ENCODE measurements at places on chromosomes 3 and 15. TPM values are rescaled to one million over a fixed set of nuclear protein-coding genes. Genes with fewer than 3 reads are reported as not detected.

DNA sequence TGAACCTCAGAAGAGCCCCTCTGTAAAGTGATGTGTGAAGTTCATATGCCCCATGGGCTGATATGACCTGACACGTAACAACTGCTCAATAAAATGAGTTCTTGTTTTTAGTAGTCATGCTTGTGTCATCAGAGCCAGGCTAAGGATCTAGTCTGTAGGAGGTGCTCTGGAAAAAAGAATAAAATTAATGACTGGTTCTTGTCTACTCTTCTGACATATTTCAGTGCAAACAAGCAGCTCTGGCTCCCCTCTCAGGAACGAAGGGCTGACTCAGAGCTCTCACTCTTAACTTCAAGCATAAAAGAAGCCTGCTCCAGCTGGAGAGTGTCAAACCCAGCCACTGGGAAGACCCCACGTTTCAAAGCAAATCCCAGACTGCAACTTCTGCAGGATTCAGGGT, 77.0 kb downstream of the LRIG1 start:
- no peak for DNase-seq
- no peaks in the 10 kb centered on the region for H3K27me3 ChIP-seq
- no peak overlapping the region for H3K4me3 ChIP-seq
- H3K36me3 ChIP-seq: no peaks in the 10 kb centered on the region
- no peak overlapping the region for H3K27ac ChIP-seq

- H3K4me3 ChIP-seq: no peak overlapping the region
- no peaks in the 10 kb centered on the region for H3K4me1 ChIP-seq
- H3K27ac ChIP-seq: no peak overlapping the region
- no peaks in the 10 kb centered on the region for H3K27me3 ChIP-seq
- no peaks in the 10 kb centered on the region for H3K36me3 ChIP-seq
- no peak for DNase-seq
Observed at GRCh38 chr3:104040896-104041295, 1325.8 kb upstream of the ALCAM start.

WNT5A gene
- 0.54 TPM for total RNA-seq

DNA sequence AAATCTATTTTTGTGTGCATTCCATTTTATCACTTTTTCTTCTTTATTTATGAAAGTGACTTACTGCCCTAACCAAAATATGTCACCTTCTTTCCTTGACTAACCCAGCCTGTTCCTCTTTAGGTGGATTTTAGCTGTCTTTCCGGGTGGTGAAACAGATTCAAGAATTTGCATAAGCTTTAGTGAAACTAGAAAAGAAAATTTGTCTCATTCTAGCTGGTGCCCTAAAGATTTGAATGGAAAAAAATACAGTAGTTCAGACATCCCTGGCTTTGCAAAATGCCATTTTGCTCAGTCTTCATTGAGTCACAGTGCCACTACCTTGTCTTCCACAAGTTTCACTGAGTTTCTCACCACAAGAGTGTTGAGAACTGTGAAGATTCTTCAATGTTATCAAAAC, 28.2 kb upstream of the CCDC50 start:
- H3K36me3 ChIP-seq: no peaks in the 10 kb centered on the region
- no peak for DNase-seq
- H3K27me3 ChIP-seq: no peaks in the 10 kb centered on the region
- no peaks in the 10 kb centered on the region for H3K4me1 ChIP-seq
- H3K4me3 ChIP-seq: no peak overlapping the region

GRCh38 chr3:2847062-2847841, 262.9 kb downstream of the IL5RA start:
- DNase-seq: no peak
- no peaks in the 10 kb centered on the region for H3K4me1 ChIP-seq
- no peaks in the 10 kb centered on the region for H3K27me3 ChIP-seq
- no peaks in the 10 kb centered on the region for H3K36me3 ChIP-seq
- H3K27ac ChIP-seq: no peak overlapping the region

DNA sequence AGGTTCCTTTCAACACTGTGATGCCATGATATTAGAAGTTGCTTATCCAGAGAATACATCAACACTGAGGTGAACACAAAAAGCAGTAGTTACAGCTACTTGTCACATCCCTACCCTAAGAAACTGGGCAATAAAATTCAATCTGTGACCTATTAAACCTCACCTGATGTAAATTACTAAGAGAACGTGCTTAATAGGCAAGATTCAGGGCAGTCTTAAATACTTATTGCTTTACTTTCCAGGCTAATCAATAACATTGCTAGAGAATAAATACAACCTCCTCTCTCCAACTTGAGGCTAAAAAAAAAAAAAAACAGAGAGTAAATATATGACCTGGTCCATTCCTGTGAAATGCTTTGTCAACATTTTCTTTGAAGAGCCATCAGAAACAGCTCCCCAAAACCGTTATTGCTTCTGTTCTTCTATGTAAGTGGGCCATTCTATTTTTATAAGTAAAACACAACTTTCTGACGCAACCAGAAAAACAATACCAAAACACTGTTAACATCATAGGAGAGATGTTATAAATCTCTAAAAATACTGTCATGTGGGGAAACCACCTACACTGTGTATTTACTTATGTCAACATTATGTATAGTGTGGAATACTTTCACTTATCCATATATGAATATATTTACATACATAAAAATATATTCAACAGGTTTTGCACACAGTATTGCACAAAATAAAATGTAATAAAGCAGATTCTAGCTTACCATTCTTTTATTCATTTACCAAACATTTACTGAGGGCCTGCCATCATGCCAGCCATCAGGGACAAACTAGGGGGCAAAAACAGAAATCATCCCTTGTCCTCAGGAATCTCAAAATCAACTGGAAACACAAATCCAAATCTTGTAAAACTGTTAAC, 2.7 kb downstream of the NKIRAS1 start:
- H3K27ac ChIP-seq: peak overlapping the region; percentile 12
- H3K4me1 ChIP-seq: peaks cover 19% of the 10 kb centered on the region
- no peak overlapping the region for H3K4me3 ChIP-seq

GRCh38 chr3:37272741-37273140, 98.4 kb upstream of the LRRFIP2 start:
- no peaks in the 10 kb centered on the region for H3K4me1 ChIP-seq
- H3K4me3 ChIP-seq: no peak overlapping the region
- no peaks in the 10 kb centered on the region for H3K36me3 ChIP-seq
- H3K27me3 ChIP-seq: no peaks in the 10 kb centered on the region

TNK2 gene
- total RNA-seq: 72.3 TPM

DNA sequence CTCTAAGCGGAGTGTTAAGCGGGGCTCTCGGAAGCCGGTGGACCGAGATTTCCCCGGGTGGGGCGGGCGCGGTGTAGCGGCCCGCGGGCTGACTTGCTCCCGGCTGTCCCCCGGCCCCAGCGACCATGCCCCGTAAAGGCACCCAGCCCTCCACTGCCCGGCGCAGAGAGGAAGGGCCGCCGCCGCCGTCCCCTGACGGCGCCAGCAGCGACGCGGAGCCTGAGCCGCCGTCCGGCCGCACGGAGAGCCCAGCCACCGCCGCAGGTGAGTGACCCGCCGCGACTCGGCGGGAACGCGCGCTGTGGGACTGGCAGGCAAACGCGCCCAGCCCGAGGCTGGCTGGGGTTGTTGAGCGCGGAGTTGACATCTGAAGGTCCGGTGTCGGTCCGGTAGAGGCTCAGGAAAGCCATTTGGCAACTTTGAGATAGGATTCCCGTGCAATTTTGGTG, 1.3 kb downstream of the SMC4 start:
- H3K36me3 ChIP-seq: peaks cover 34% of the 10 kb centered on the region
- peak overlapping the region; percentile 99 for H3K4me3 ChIP-seq
- peaks cover 25% of the 10 kb centered on the region for H3K4me1 ChIP-seq
- no peak for DNase-seq
- H3K27ac ChIP-seq: peak overlapping the region; percentile 100
- H3K27me3 ChIP-seq: no peaks in the 10 kb centered on the region

ARID3B gene
- total RNA-seq: 12.7 TPM

ALPK3 gene
- 1.0 TPM for total RNA-seq

CCR1 gene
- not detected for total RNA-seq

DNA sequence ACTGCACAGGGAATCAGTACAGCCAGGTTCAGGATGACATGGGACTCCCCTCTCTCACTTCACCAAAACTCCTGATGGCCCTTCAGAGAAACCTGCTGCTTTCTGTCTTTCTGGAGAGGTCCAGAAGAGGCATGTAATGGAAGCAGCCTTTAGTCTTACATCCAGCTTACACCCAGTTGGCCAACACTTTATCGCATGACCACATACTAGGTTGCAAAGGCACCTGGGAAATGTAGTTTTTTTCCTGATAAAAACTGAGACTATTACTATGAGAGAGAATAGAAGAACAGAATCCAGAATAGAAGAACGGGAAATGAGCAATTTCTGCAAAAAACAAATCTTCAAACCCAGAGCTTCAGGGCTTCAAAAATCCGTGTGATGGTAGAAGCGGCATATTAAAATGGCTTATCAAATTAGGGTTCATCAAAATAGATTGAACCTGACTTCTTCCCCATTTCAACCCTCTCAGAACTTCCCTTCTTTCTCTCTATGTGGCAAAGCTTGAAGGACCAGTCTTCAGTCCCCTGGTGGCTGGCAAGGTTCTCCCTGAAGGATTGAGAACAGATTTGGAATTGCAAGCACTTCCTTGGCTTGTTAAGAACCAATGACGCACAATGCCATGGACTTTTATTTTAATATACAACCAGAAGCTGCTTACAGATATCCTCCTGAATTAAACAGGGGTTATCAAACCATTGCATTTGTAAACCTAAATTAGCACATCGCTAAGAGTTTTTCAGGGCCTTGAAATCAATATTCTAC, 34.4 kb downstream of the CORO2B start:
- no peak overlapping the region for H3K27ac ChIP-seq
- no peak for DNase-seq
- no peaks in the 10 kb centered on the region for H3K4me1 ChIP-seq
- no peaks in the 10 kb centered on the region for H3K36me3 ChIP-seq
- H3K27me3 ChIP-seq: peaks cover 3% of the 10 kb centered on the region

DNA sequence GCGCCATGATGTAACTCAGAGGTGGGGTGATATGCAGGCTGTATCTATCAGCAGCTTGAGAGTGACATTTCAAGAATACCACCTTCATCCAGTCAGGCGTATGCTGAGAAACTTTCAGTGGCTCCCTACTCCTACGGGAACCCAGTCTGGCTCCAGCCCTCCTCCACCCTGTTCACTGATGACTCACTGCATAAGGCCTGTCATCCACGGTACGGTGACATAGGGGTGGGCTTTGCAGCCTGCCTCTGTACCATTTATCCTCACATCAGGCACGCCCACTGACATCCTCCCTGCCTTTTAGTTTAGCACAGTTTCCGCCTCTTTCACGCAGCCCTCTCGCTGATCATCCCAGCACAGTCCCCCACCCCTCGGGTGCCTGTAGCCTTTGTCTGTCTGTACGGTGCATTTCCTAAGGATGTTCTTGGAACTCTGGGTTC, 11.7 kb downstream of the PXYLP1 start:
- H3K36me3 ChIP-seq: no peaks in the 10 kb centered on the region
- H3K27me3 ChIP-seq: no peaks in the 10 kb centered on the region
- DNase-seq: no peak
- H3K4me1 ChIP-seq: no peaks in the 10 kb centered on the region
- H3K27ac ChIP-seq: no peak overlapping the region

DNA sequence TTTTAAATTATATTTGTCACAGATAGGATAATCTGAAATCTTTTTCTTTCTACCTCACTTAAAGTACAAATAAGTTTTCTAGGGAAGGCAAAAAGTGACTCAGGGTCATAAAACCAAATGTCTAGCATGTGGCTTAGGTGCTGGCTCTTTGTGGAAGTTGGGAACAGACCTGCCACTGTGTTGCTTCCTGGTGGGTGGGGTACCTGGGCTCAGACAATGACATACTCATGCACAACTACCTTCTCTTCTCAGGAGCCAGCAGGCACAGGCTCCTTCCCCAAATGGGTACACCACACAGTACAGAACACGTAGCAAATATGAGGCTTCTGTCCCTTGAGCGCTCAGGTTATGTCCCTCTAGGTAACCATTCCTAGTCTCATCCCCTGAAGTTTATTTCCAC, 40.1 kb upstream of the MUC13 start:
- no peak overlapping the region for H3K4me3 ChIP-seq
- H3K4me1 ChIP-seq: no peaks in the 10 kb centered on the region
- H3K27me3 ChIP-seq: no peaks in the 10 kb centered on the region

DNA sequence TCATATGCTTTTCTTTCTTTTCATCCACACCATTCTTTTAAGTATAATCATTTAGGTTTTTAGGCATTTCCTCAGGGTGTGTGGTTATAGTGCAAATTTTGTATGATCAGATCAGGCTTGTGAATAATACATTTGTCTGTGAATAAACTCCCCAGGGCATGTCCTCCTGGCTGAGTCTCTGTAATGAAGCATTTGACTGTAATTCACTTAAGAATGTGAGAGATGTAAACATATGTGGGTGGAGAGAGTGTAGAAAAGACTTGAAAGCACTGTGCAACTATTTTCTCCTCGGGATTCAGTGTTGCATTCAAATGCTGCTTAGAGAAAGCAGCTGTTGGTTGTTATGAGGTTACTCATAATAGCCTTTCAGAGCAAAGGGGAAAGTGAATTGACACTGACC, 996.5 kb downstream of the TUSC7 start:
- H3K36me3 ChIP-seq: no peaks in the 10 kb centered on the region
- no peak overlapping the region for H3K27ac ChIP-seq
- no peak for DNase-seq

AGBL1 gene
- not detected for total RNA-seq

- H3K27ac ChIP-seq: no peak overlapping the region
- DNase-seq: no peak
- H3K4me1 ChIP-seq: no peaks in the 10 kb centered on the region
- H3K27me3 ChIP-seq: no peaks in the 10 kb centered on the region
- no peaks in the 10 kb centered on the region for H3K36me3 ChIP-seq
Observed at GRCh38 chr3:46416125-46416810, 9.2 kb downstream of the CCRL2 start.

DNA sequence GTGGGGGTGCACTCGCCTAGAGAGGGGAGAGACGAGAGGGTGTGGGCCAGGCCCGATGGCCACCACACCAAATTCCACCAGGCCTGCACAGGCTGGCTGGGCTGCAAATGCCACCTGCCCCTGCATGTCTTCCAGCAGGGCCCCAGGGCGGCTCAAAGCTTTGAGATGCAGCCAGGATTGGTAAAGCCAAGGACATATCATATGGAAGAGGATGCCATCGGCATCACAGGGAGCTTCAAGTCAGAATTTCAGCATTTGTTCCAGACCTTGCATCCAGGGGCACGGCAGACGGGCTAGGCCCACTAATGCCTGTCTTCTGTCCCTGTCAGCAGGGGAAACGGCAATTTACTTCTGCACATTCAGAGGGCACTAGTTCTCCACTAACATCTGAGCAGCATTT, 97.8 kb downstream of the NUP210 start:
- no peak overlapping the region for H3K4me3 ChIP-seq
- H3K27me3 ChIP-seq: no peaks in the 10 kb centered on the region
- no peak for DNase-seq
- no peak overlapping the region for H3K27ac ChIP-seq
- no peaks in the 10 kb centered on the region for H3K4me1 ChIP-seq

GRCh38 chr15:51046799-51047449, 47.8 kb downstream of the TNFAIP8L3 start:
- no peak overlapping the region for H3K4me3 ChIP-seq
- no peaks in the 10 kb centered on the region for H3K27me3 ChIP-seq
- no peaks in the 10 kb centered on the region for H3K36me3 ChIP-seq

GRCh38 chr3:189084620-189085019, 87.2 kb upstream of the TPRG1 start:
- H3K4me1 ChIP-seq: no peaks in the 10 kb centered on the region
- H3K27ac ChIP-seq: no peak overlapping the region
- peaks cover 6% of the 10 kb centered on the region for H3K27me3 ChIP-seq
- H3K4me3 ChIP-seq: no peak overlapping the region
- DNase-seq: no peak
- H3K36me3 ChIP-seq: no peaks in the 10 kb centered on the region

- H3K4me1 ChIP-seq: no peaks in the 10 kb centered on the region
- no peak overlapping the region for H3K27ac ChIP-seq
- no peaks in the 10 kb centered on the region for H3K27me3 ChIP-seq
- no peak overlapping the region for H3K4me3 ChIP-seq
- DNase-seq: no peak
Observed at GRCh38 chr3:40598338-40598737, 73.6 kb downstream of the ZNF621 start.

RUVBL1 gene
- 122 TPM for total RNA-seq

Measured in Panc1 (cell line).